ENCODE measurements at places on chromosomes 13 and 19.

DNA sequence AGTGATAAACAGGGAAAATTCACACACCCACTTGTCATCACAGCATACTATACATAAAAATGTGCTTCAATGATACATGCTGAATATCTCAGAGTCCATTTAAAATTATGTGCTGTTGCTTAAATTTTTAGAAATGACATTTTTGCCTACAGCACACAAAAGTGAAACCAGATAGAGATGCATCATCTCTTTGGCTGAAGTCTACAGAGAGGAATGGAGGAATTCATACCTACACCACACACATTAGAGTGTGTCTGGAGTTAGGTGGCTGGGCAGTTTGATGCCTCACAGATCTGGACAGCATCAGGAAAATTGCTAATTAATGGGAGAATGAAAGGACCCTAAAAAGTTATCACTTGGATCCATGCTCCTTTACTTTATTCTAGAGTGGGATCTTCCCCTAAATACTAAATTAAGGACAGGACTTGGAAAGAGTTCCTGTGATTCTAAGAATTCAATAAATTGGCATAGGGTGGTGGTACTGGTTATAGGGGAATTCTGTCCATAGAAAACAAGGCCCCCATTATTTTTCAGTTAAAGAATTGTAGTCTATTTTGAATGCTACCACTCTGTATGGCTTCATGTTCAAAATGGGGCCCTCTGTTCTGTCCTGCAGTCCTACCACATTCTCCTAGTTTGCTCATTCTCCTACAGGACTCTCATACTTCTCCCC is 41.3 kb downstream of the RCBTB2 start:
- DNase-seq, result no peak

DNA sequence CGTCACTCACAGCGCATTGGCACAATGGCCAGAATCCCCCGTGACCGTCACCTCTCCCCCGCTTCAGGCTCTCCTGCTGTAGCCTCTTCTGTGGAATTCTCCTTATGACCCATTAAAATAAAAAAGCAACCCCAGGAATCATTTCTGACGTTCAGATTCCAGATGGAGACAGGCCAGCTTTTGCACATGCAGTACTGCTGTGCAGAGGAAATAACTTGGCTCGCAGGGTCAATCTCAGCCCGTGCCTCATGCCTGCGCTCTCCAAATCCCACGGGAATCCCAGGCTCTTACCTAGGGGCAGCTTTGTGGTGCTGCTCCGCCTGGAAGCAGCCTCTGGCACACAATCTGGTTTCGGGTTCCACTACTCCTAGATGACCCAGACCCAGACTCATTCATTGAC is 32.7 kb upstream of the SOX1 start:
- no peak for DNase-seq

DNA sequence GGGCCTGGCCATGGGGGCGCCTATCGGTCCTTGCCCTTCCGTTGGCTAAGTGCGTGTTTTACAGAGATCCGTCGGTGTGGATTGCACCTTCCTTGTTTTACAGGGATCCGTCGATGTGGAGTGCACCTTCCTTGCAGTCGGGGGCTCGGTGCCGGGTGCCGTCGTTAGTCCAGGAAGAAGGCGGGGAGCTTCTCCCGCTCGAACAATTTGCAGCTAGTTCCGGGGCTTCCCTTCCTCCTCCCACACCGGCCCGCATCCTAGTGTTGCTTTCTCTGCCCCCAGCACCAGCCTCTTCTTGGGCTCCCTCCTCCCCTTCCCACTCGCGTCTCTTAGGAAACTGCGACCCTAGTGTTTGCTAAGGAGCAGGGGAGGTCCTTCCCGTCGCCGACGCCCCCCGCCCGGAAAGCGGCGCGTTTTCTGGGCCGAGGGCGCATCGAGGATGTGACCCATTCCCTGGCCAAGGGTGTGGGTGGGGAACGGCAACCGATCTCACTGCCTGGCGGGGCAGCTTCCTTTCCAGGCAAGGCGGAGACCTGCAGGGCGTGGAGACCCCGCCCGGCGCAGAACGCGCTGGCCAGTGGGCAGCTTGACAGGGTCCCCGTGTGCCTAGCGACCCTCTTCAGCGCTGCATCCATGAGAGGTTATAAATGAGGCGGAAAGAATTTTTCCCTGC is 75.7 kb upstream of the ZNF91 start:
- no peak for DNase-seq

GRCh38 chr13:60047918-60048317 is 115.8 kb downstream of the DIAPH3 start:
- no peak for DNase-seq

GRCh38 chr13:107767119-107767518 is 448.2 kb downstream of the LIG4 start:
- no peak for DNase-seq

- no peak for DNase-seq
Observed at GRCh38 chr13:46192412-46192811, 10.4 kb upstream of the LCP1 start.

- no peak for DNase-seq
Observed at GRCh38 chr19:22893855-22894270, 61.8 kb downstream of the ZNF723 start.

DNA sequence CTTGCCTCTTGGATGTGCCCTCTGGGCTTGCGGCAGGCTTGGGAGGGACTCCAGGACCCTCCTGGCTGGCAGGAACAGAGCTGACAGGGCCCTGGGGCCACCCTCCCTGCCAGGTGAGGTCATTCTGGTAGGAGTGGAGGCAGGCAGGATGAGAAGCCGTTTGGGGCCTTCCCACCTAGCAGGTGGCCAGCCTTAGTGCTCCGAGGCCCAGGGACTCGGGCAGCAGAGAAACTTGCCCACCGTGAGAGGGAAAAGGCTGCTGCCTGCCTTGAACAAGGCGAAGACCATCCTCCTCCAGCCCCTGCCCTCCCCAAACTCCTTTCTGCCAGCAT is 8.5 kb downstream of the RFX1 start:
- DNase-seq, result no peak

DNA sequence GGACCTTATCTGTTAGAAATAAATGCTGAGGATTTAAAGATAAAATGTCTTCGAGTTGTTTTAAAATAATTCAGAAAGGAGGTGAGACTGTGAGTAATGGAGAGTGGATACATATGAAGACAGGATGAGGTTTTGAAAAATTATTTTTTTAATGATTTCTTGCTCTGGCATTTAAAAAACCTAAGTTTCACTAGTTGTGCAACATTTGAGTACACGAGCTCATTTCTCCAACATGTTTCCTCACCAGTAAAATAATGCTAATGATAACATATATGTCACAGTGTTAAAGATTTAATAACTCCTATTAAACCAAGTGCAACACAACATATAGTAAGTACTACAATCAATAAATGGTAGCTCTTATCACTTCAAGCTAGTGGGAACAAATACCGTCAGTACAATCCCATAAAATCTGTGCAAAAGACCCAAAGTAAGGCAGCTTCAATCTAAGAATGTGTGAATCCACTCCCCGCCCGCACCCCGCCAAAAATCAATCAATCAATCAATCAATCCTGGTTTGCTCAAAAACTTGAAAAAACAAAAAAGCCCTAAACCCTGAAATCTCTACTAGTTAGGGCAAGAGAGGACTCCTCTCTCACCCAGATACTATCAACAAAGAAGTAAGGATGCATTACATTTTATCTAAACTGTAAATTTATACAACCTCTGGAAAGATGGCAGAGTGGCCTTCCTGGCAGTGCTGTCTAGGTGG is 1.3 kb downstream of the ALG5 start:
- no peak for DNase-seq

Measured in RWPE2 (cell line).